ENCODE measurements at places on chromosomes 5 and 9.

- DNase-seq = no peak
These were observed 200.4 kb downstream of the ARRDC3 start for GRCh38 chr5:91182763-91183162.

DNA sequence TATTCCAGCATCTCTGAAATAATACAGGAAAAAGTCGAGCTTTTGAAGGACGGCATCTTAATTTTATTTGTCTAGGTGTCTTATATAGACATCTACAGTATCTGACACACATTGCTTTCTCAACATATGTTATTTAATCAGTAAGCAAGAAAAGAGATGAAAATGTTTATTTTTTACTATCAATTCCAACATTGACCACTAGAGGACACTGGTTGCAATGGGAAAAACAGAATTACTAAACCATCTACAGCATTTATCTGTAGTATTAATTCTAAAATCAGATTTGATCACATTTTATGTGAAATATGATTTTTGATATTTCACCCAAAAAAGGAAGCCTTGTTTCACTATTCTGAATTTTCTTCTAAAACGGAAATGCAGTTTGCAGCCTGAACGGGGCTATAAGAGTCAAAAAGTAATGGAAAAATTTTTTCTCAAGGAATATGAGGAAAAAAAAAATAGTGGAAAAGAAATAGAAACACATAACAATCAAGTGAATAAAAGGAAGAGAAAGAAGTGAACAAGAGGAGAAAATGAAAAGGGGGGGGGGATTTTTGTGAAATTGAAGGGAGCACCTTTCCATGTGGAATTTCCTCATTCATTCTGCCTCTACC is 98.6 kb downstream of the OSTF1 start:
- DNase-seq = no peak

GRCh38 chr5:151618907-151619306 is 27.8 kb upstream of the FAT2 start:
- DNase-seq = no peak

DNA sequence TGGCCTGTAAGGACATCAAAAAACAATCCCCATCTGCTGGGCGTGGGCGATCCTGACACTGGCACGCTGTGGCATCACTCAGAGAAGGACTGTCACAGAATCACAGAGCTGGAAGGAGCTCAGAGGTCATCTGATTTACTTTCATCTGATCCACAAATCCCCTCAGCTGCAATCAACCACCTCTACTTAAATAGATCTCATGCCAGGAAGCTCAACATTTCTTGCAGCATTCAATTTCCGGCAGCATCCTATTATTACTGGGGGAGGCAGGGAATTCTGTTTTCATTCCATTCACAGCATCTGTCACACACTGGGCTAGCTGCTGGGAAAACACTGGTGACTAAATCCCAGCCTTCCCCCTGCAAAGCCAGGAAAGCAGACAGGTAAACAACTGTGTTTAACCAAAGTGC is 38.3 kb downstream of the RETREG1 start:
- peak; percentile 35 for DNase-seq

GRCh38 chr5:50947906-50948683 is 281.7 kb downstream of the PARP8 start:
- DNase-seq = peak; percentile 17

- no peak for DNase-seq
These were observed 13.4 kb upstream of the STRBP start for GRCh38 chr9:123281659-123282350.

DNA sequence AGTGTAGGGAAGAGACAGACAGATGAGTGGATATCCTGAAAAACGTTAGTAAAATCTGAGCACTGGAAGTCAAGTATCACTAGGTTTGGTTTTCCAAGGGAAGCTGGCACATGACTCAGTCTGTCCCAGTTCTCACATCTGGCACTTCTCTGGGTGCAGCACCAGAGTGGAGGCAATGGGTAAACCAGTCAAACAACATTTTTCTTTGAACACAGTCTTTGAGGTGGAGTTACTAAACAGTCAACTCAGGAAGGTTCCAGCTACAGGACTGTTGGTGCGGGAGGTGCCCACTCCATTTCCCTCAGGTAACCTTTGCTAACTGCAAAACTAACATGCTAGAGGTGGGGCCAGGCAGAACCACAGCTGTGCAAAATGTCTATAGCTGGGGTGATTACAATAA is 301.4 kb upstream of the RFX3 start:
- DNase-seq = no peak

GRCh38 chr5:155898284-155898683 is 428.7 kb upstream of the SGCD start:
- DNase-seq = no peak

DNA sequence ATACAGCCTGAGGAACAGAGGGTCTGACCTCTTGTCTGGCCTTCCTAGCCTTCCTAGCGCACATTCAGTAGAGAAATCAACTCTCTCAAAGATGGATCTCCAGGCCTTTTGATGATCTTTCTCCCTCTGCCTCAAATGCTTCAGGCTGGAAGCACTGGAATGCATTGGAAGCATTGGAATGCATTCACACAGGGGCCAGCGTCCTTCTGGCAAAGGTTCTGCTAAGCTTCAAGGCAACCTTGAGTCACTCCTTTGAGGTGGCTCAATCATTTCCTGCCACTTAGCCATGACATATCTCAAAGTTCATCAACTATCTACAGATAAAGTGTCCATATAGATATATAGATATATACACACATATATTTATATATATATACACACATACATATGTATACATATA is 42.9 kb downstream of the OR2K2 start:
- no peak for DNase-seq

DNA sequence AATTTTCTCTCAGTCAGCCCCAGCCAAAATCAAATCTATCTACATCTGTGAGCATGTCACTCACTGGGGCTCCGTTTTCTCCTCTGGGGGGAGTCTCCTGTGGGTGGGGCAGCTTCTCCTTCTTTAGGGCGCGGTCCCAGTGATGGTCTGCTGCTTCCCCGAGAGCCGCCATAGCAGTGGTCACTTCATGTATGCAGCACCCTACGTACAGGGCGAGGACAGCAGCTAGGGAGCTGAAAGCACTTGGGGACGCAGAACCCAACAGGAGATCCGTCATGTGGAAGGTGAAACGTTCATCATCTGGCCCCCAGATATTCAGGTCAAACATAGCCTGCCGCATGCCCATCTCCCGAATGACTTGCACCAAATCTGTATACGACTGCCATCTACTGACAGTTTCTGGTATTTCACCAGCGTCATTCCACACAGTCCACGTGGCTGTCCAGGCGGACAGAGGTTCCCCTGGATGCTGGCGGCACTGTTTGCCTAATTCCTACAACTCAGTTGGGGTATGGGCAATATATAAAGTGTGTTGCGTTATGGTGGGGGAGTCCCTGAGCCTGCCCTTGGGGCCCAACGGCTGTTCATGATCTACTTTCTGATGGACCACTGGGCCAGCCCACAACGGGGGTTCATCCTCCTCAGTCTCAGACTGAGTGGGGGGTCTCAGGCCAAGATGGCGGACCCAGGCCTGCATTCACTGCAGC is 795.0 kb downstream of the EFNA5 start:
- no peak for DNase-seq

GRCh38 chr5:150441813-150442698 is 7.5 kb downstream of the RPS14 start:
- DNase-seq = no peak

DNA sequence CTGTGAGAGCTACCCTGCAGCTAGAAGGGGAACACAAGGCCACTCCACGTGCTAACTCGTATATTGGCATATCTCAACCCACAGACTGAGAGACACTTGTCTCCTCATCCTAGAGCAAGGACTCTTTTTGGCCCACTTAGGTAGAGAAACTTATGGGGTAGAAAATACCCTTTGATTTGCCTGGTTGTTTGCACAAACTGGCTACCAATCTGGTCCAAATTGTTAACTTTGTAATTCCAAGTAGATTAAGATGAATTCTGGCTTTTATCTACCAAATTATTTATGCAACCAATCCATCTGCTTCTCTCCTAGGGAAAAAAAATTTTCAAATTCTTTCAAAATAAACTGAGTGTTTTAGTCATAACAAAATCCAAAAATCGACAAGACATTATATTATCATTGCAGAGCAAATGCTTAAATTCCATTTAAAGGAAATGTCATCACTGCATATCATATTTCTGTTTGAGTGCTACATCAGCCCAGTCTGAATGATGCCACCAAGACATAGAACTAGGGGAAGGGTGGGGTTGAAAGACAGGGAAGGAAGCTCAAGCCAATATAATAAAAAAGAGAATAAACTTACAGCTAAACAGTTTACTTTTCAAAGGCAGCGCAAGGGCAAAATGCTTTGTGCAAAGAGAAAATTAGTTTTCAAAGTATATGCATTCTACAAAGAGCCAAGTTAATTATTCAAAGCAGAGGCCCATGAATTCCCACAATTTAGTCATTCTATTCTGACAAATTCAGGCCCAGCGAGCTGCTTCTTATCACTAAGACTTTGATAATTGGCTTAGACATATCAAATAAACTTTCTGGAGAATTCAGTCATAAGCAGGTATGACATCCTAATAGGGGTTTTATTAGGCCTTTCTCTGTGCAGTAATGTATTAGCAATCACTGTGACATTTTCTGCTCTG is 198.0 kb downstream of the CAAP1 start:
- DNase-seq = no peak

DNA sequence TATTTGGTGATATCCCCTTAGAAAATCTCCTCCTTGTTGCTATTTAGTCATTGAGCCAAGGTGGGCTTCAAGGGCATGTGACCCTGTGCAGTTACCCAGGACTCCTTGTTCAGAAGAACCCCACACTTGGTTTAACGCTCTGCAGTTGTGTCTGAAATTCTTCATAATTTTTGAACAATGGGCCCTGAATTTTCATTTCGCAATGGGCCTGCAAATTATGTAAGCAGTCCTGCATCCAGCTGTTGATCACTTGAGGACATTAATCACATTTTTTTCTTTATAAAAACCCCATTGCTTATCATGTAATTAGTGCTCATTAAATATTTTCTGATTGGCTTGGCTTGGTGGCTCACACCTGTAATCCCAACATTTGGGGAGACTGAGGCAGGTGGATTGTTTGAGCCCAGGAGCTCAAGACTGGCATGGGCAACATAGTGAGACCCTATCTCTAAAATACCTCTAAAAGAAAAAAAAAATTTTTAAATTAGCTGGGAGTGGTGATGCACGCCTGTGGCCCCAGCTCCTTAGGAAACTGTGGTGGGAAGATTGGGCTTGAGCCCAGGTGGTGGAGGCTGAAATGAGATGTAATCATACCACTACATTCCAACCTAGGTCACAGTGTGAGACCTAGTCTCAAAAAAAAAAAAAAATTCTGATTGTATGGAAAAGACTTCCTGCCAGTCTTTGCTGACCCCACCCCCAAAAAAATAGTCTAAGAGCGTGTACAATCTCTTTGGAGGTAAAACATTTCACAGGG is 194.2 kb upstream of the HAPLN1 start:
- DNase-seq = no peak

DNA sequence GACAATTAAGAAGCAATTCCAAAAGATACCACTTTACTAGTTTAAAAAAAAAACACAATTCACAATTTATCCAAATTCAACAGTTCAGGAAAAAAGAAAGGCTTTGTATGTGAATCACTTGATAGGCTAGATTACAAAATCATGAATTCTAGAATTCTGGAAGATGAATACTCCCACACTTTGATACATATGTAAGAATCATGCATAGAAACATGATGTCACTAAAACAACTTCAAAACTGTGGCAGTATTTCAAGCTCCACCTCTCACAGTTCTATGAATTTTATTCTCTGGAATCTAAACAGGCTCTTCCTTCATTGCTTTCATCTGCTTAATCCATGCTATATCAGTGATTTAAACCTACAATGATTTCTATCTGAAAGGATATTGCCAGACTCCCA is 51.0 kb downstream of the GNAQ start:
- no peak for DNase-seq

DNA sequence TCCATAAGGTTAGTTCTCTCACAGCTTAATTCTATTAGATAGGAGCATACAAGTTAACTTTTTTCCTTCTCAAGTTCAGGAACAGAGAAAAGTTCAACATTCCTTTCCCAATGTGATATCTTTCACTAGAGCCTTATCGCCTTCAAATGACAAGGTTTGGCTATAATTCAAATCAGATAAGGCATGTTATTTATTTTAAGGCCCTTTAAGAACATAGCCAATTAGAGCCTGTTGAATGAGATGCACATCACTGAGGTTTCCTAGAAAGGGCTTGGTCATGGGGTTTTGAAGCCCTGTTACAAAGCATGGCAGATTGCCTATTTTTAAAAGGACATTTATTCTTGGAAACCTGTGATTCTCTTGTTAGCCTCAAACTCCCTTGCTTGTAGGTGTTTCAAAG is 123.4 kb downstream of the BASP1 start:
- DNase-seq = no peak

DNA sequence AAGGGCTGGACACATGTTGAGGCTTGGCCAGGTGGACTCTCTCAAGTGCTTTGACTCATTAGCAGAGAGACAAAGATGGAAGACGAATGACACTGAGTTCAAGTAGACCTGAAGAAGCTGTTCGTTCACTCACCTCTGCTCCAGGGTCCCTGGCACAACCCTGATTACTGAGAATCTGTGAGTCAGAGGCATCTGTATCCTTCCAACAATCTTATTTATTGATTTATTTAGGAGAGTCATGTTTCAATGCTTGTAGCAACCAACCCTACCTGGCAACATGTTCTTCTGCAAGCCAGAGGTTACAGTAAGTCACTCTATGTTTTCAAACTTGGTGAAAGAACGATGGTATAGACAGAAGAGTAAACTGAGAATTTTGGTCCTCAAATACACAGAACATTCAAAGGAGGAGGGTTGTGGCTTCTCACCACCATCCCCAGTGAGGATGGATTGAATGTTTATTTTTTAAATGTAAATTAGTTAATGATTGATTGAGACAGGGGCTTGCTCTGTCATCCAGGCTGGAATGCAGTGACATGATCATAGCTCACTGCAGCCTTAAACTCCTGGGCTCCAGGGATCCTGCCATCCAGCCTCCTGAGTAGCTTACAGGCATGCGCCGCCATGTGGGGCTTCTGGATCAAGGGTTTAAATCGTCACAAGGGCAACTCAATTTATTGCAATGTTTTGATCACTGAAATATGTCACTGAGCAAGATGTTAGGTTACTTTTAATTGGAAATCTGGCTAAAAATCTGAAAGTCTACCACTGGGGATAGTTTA is 55.7 kb upstream of the CARTPT start:
- no peak for DNase-seq

DNA sequence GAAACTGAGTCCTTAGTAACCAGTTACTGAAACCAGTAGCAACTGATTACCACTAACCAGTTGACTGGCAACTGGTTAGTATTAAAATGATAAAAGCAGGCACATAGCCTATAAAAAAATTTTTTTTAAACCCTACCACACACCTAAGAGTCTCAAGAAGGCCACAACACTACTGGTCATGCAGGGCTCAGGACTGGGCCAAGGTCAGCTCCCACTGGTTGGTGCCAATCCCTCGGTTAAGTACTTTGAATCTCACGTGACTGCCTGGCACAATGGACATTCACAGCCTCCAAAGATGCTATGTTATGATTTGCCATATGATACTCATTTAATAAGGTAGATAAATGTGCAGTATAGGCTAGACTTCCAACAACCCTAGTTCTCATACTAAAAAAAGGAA is 8.5 kb downstream of the ANKH start:
- no peak for DNase-seq
